Stimulated activated CD8-positive, alpha-beta memory T cell treated with anti-CD3 and anti-CD28 coated beads, Interleukin-15, amount 100 ng/mL, for 24 hours (primary cell): ENCODE measurements at places on chromosomes 6 and 20.

GRCh38 chr6:121856296-121856695 is 420.9 kb downstream of the GJA1 start:
- DNase-seq = no peak

DNA sequence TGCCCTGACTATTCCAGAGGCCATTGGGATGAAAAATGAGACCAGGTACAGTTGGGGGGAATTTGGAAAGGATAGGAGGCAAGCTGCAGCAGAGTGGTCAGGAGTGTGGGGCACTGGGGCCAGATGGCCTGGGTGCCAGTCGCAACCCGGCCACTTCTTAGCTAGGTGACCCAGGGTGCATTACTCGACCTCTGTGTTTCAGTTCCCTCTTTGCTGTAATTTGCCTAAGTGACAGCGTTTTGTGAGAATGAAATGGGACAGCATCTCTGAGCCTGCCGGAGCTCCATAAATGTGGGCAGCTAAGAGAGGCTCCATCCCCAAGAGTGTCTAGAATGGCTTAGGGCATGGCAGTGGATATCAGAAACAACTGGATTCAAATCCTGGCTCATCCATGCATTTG is 13.9 kb downstream of the LRFN2 start:
- no peak for DNase-seq

DNA sequence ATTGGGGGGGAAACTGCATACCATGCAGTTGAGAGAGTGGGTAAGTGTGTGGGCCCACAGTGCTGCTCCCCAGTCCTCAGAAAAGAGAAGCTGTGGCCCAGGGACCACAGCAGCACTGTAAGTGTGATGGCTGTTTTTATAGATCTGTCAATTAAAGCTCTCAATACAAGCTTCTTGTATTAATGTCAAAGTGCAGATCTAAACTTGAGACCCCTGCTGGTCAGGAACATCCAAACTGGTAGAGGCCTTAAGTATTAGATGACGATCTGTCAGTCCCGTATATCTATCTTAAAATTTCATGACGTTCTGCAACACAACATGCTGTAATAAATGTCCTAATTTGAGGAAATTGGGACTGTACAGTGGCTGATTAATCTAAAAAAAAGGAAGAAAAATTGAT is 74.8 kb downstream of the TULP4 start:
- DNase-seq = no peak

DNA sequence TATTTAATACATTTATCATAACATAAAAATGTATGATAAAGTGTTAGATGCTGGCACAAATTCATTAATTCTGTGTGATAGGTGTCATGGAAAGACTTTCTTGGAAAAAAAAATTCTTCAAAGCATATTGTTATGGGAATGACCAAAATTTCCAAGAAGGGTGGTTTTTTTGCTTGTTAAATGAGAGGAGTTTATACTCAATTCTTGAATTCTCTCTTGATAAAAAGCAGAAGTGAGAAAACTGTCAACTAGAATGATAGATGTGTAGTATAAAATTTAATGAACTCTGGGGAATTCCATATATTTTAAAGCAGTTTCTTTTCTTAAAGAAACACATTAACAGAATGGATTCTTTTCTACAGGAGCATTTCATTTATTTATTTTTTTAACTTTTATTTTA is 62.0 kb upstream of the SNAP91 start:
- no peak for DNase-seq

GRCh38 chr6:49550492-49551077 is at the start of gene C6orf141:
Gene C6orf141 (plus strand): TSS chr6:49550668. CDS start chr6:49550793, 125 bp downstream.
- peak; percentile 1 for DNase-seq

GRCh38 chr6:40999569-40999968 is 39.5 kb downstream of the UNC5CL start:
- DNase-seq = no peak

- DNase-seq = no peak
These were observed 123.2 kb downstream of the TFAP2C start for GRCh38 chr20:56752274-56752673.

- no peak for DNase-seq
These were observed 21.2 kb upstream of the VEGFA start for GRCh38 chr6:43748765-43749164.

DNA sequence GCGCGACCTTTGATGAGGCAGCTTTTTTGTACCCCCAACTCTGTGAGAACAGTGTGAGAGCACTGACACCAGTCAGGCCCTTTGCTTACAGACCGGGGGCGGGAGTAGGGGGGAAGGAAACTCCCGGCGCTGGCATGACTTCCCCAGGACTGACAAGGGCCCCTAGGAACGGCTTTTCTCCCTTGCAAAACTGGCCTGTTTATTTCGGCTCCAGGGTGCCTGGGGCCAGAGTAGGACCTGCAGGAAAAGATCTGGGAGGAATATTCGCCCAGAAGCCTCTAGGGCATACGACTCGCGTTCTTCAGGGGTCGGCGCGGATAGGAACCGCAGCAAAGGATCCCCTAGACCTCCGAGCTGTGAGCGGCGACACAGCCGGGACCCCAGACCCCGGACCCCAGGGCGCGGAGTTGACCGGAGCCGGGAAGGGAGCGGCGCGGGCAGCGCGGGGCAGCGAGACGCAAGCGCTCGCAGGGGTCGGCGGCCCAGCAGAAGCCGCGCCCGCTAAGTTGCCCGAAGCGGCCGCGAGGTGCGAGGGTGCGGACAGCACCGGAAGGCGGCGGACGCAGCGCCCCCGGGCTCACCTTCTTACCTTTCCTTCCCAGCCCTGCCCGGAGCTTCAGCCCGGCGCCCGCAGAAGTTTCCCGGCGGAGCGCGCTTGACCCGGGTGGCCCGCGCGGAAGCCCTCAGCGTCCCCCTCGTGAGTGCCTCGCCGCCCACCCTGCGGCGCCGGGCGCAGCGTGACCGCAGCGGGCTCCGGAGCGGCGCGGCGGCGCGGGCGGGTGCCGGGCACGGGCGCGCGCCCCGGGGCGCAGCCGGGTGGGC is at the start of gene POPDC3:
POPDC3 (minus strand) TSS at position 771 of the 822 bp plus-strand sequence. CDS start 18,105 bp downstream, outside the sequence.
- DNase-seq = no peak

- DNase-seq = no peak
These were observed 172.1 kb downstream of the MTFR2 start for GRCh38 chr6:136077834-136078576.

DNA sequence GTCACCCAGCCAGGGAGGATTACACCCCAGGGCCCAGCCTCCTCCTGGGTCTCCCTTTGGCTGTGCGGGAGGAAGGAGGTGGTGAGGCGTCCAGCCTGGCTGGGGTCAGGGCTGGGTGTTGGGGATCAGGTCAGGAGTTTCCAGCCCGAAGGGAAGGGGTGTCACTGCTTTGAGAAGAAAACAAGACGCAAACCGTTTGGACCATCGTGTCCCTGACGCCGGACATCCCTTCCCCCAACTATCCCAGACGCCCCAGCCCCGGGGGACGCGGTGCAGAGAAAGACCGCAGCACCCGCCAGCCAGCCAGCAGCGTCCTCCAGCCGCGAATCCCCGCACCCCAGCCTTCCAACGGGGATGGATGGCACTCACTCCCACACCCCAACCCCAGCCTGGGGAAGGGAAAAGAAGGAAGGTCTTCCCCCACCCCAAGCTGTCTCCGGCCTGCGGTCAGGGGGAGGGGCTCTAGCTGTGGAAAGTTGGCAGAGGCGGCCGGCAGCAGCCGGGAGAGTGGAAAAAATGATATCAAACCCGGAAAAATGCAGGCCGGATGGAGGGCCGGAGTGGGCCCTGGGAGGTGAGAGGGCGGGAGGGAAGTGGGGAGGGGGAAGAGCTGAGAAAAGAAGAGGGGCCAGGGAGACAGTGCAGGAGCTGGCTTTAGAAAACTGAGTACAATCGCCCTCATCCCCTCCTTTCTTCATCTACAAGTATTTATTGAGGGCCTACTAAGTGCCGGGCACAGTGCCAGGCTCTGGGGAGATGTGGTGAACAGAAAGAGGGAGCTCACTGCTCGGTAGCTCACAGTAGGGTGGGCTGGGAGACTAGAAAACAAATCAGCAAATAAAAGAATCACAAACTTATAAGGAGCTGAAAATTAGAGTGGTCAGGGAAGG is 10.6 kb downstream of the REM1 start:
- DNase-seq = no peak

DNA sequence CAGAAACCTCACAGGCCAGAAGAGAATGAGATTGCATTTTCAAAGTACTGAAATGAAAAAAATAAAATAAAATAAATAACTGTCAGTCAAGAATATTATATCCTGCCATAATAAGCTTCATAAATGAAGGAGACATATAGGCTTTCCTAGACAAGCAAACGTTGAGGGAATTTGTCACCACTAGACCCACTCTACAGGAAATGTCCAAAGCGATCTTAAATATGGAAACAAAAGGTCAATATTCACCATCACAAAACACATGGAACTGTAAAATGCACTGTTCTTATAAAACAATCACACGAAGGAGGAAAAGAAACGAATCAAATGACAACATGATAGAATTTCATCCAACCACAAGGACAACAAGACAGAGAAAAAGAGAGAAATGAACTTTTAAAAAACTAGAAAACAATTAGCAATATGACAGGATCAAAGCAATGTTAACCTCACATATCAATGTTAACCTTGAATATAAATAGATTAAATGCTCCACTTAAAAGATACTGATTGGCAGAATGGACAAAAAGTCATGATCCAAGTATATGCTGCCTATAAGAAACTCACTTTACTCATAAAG is 218.7 kb upstream of the TAB2 start:
- DNase-seq = no peak

- DNase-seq = no peak
These were observed 33.0 kb downstream of the NOX3 start for GRCh38 chr6:155422635-155423034.

- no peak for DNase-seq
These were observed 4.4 kb upstream of the KCNS1 start for GRCh38 chr20:45105317-45105716.

- no peak for DNase-seq
These were observed 25.0 kb upstream of the EMILIN3 start for GRCh38 chr20:41391587-41392001.

- no peak for DNase-seq
These were observed 213.5 kb upstream of the PLN start for GRCh38 chr6:118334634-118335033.

- DNase-seq = peak; percentile 60
These were observed at the start of gene MRS2 for GRCh38 chr6:24402697-24403500. Gene MRS2 (plus strand): TSS chr6:24402936. CDS start chr6:24403047, 111 bp downstream.

DNA sequence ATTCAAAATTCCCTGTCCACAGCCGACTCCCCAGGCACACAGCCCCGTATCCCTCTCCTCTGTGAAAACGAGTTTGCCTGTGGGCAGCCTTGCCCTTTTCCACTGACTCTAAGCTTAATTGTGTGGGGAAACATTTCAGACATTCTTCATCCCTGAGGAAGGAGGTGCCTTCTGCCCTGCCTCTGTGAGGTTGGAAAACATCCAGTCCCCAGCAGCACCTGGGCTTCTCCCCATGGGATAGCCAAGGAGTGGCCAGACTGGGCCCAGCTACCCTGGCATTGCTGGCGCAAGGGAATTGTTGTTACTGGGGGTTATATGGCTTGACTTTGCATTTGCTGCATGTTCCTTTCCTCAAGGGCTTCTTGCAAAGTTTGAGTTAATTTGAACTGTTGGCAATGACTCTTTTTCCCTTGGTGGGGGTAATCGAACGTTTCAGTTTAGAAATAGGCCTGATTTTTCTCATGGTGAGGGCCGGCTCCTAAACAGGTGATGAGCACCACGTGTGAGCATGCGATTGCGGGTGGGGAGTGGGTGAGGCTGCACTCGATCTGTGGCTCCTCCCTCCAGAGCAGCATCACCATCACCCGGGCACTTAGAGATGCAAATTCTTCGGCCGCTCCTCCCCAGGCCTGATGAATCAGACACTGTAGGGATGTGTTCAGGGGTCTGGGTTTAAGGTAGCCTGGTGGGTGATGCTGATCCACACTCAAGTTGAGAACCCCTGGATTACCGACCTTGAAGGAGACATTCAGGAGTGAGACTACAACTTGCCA is 29.9 kb downstream of the GABRR2 start:
- no peak for DNase-seq

DNA sequence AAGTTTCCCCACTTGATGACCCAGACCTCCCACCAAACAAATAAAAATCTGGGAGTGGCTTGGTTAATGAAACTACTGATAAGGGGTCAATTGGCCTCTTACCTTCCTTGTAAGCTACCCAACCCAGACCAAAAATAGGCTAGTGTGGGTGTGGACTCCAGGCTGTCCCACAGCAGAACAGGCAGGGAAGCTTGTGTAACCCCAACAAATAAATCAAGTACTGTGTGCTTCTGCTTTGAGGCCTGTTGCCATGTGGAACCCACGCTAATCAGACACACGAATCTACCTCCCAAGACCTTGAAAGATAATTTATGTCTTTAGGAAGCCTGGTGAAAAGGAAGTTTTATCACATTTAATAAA is 33.7 kb upstream of the PAQR8 start:
- DNase-seq = no peak

DNA sequence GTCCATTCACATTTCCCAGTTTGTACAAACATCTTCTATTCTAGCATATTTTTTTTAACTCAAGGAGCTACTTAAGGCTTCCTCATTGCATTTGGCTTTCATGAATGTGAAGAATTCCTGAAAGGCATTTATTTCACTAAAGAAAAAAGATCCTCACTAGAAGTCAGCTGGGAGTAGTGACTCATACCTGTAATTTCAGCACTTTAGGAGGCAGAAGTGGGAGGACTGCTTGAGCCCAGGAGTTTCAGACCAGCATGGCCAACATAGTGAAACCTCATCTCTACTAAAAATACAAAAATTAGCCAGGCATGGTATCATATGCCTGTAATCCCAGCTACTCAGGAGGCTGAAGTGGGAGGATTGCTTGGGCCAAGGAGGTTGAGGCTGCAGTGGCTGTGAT is 30.9 kb upstream of the XRN2 start:
- DNase-seq = no peak

GRCh38 chr6:167811442-167812087 is 15.1 kb upstream of the AFDN start:
- no peak for DNase-seq

DNA sequence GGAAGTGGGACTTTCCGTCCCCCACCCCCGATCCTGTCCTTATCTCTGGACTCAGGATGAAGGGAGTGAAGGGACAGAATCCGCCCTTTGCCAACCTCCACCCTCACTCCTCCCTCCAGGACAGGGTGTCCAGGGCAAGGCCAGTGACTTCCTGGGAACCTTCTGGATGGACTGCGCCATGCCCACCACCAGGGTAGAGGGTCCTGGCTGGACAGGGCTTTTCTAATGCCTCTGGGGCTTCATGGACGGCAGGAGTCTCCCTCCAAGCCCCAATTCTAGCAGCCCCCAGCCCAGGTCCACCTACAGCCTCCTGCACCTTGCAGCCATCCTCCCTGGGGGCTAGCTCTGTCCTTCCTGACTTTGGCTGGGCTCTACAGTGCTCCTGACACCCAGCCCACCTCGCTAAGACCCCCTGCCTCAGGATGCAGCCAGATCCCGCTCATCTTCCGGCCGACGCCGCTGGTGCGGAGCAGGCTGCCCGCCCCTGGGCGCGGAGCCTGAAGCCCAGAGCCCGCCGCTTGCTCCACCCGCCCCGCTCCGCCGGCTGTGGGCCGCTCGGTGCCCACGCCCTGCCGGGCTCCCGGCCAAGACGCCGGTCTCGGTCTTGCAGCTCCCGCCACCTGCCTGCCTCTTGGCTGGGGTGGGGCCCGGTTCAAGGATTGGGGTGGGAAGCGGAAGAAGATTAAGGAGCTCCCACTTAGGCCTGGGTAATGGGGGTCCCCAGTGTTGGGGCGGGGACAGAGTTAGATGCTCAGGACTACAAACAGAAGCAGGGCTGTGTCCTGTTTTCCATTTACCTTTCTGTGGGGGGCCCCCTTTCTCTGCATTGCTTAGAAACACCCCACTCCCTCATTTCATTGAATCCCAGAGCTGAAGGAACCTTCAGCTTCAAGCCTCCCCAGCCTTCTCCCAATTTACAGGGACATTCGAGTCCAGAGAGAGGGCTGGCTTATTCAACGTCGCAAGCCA is 72.8 kb downstream of the MDGA1 start:
- no peak for DNase-seq
